ENCODE measurements at places on chromosomes 13 and 19.

GRCh38 chr13:105878119-105878700 lies 657.3 kb downstream of the EFNB2 start:
- no peak for DNase-seq

DNA sequence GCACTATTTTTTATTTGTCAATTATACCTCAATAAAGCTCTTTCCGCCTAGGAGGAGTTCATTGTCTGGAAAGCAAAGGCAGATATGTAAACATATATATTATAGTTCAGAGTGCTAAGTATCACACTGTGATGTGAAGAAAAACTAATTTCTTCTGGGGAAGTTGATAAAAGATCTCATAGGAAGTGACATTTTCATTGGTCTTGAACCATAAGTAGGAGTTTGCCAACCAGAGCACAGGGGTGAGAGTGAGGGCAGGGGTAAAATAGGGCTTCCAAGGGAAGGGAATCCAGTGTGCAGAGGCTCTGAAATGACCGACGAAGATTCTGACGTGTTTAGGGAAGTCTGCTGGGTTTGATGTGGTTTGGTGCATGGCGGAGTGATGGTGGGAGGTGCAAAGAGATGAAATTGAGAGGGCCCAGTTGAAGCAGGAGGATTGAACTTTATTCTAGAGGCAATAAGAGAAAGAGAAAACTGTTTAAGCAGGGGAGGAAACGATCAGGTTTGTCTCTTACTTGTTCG lies 780 bp upstream of the GTF2F2 start:
- peak; percentile 33 for DNase-seq

GRCh38 chr19:55018633-55019032 lies 19.4 kb downstream of the GP6 start:
- DNase-seq: no peak

DNA sequence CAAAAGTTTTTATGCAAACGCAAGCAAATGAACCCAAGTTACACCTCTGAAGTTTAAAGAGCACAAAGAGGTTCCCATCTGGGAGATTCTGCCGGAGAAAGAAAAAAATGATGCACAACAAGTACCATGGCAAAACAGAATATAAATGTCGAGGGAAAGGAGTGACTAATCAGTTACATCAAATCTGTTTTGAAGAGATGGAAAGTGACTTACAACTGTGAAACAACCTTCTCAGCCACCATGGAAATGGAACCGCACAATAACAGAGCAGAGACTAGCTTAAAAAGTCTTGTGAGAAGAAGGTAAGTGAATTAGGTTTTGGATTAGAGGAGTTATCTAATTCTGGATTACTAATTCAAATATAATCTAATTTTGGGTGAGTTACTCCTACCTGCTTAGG lies 2.4 kb downstream of the HSPH1 start:
- DNase-seq: no peak

DNA sequence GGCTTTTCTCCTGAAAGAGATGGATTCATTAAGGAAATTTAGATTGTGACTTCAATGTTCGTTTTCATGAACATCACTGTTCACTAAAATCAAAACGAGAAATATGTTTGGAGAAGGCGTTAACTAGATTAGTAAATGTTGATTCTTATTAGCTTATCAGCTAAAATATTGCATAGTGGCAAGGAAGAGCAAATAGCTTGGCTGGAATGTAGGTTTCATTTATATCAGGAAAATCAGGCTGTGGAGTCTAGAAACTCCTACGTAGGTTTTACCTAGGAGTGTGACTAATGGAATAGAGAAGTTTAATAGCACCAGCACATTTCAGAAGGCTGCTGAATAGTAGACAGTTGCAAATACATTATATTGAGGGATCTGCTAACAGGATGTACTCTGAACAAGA lies 344.9 kb downstream of the LIG4 start:
- DNase-seq: no peak

DNA sequence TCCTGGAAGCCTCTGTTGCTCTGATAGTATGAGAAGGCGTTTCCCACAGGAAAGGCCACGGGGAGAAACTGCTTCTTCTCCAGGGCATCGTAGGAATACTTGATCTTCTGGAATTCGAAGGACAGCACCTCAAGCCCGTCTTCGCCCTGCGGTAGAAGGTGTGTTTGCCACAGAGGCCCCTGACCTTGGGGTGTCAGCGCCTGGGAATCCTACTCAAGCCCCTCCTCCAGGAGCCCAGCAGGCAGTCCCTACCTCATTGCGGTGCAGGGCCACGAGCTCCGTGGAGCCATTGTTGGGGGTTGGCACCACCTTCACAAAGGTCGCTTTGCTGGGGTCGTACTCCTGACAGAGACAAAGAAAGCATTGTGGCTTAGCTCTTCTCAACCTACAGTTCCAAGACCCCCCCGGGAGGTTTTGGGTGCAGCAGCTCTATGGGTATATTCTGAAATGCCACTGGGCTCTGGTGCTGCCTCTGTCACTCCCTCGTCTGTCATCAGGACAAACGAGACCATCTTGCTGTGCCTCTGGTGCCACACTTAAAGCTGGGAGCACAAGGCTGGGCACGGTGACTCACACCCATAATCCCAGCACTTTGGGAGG lies 3.7 kb downstream of the ATP13A1 start:
- no peak for DNase-seq

GRCh38 chr13:30751183-30751933 lies 16.0 kb downstream of the ALOX5AP start:
- no peak for DNase-seq

DNA sequence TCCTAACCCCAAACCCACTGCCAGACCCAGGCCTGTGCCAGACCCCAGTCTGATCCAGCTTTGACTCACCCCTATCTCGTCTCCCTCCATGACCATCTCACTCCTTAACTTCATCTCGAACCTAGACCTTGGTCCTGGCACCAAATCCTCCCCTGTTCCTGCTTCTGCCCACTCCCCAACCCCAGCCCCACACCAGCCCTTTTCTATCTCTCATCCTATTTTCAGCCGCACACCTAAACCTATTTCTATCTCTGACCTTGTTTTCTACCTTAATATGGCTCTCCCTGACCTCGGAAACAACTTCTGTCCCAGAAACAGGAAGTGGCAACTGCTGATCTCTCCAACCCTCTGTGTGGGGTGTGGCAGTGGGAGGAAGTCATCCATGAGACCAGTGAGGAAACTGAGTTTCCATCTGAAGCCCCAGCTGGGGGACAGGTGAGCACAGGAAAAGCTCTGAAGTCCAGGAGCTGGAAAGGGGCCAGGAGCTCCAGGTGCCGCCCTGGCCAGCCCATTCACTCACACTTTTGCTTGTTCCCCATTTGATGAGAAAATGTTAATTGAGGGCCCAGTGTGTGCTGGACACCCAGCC lies 13.7 kb downstream of the PTH2 start:
- DNase-seq: no peak

DNA sequence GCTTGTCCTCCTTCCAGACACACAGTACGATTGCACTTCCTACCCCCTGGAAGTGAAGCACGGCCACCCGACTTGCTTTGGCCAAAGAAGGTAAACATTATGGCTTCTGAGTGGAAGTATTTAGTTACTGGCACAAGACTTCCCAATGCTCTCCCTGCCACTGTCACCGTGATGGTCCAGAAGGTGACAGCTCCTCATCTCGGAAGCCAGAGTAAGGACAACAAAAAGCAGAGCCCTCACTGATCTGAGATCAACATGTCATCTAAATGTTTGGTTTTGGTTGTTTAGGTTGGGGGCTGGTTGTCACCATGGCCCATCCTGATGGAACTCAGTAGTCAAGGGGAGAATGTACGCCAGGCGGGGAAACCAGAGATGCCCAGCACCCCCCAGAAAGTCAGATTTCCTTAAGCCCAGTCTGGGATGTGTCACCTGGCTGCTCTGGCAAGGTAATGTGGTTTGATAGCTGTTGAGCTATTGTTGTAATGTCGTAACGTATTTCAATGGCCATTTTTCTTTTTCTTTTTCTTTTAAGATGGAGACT lies 170.1 kb upstream of the ZNF536 start:
- no peak for DNase-seq

DNA sequence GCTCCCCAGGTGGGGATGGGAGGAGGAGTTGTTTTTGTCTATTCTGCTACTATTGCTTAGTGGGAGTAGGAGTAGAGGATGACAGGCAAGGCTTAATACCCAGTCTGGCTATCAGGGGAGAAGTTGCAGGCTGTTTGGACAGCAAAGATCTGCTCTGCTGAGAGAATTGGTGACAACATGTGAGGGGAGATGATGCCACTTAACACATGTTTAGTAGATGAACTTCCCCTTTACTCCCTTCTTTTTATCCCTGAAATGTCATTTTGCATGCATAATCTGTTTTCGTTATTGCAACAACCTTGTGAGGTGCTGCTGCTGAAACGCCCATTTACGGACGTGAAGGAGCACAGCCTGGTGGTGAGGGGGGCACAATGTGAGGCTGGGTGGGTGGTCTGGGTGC lies 3.0 kb upstream of the CYP4F12 start:
- no peak for DNase-seq

DNA sequence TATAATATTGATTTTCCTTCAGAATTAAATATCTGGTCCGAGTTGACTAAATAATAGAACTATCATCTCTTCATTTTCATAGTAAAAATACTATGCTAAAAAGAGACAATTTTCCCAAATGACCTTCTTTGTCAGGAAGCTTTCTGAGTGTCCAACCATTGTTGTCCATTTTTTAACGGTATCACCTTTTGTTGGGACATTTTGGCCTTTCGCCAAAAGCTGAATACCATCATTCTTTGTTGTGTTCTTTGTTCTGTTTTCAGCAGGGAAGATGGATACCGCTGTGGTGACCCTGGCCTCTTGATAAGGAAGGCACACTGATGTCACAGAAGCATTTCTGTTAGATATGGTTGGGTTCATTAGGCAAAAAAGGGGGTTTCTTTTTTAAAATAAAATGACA lies 654.4 kb upstream of the GPC6 start:
- DNase-seq: no peak

GRCh38 chr19:57664269-57665127 lies 4.2 kb upstream of the ZSCAN4 start:
- DNase-seq: peak; percentile 68

DNA sequence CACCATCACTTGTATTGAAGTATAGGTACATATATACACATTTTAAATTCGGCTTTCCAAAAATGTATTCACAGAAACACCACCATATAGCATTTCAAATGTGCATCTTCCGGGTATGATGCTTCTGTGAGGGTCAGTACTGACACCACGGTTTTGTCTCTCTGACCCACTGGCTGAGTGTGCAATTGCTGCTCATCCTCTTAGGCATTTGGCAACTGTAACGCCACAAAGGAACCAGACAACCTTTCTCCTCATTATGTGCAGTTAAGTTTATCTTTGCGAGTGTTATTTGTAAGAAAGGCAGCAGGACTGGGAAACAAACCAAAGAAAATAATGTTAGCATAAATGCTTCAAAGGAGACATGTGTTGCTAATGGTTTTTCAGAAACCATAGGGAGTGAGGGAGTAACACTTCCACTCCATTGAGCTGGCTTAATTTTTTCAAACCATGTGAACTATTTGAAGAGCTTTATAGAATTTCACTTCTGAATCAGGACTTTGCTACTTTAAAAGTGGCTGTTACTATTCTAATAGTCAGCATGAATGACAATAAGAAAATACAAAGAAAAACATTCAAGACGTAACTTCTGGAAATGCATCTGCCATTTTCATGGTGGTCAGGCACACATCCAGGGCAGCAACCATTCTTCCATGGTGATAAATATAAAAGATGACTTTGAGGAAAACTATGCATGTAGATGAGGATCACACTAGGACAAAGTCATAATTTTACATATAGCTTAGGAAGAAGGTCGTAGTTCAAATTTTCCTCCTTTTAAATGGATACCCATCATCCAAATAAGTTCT lies 423.3 kb downstream of the MZT1 start:
- peak; percentile 58 for DNase-seq

GRCh38 chr19:29896802-29897201 lies 45.2 kb upstream of the URI1 start:
- DNase-seq: no peak

GRCh38 chr19:37977992-37978391 lies 71.0 kb downstream of the SIPA1L3 start:
- peak; percentile 71 for DNase-seq

GRCh38 chr13:87444135-87444534 lies 227.0 kb upstream of the SLITRK5 start:
- no peak for DNase-seq

DNA sequence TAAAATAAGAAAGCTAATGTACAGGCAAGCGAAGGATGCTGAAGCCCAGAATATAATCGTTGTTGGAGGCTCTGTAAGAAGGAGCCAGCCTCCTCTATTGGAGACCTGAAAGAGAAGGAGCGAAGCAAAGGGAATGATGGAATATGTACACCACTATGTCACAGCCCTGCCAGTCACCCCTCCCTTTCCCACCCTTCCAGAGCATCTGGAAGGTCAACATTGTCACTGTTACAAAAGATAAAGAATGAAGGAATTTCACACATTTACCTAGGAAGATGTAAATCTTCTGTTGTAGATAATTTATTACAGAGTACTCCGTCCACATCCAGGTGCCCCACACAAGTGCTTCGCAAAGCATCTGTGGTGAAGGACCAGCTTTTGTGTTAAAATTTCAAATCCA lies 39.7 kb upstream of the SACS start:
- peak; percentile 34 for DNase-seq

DNA sequence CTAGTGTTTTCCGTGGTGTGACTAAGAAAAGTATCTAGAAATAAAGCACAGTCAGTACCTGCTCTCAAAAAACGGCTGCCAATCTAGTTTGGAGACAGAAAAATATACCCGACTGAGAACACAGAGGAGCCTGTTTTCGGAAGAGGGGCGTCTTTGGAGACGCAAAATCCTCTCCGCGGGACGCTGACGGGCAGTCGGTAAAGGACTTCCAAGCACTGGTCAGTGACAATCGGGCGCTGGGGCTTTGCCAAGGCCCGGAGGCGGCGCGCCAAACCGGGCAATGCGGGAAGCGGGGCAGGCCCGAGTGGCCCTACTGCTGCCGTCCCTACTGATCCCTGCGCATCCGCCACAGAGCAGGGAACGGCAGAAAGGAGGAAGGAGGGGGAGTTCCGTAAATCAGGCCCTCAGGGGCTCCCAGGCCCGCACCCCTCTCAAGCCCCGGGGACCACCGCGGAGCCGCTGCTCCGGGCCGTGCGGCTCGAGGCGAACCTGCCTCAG lies 588 bp upstream of the DPY19L3 start:
- no peak for DNase-seq

- no peak for DNase-seq
Observed at GRCh38 chr13:44605275-44605674, 29.1 kb upstream of the TSC22D1 start.

Measured in fibroblast of skin of scalp (primary cell).